Astrocyte of the hippocampus (primary cell): ENCODE measurements at places on chromosomes 3 and 15.

GRCh38 chr3:100526613-100527346 is 34.4 kb downstream of the TMEM45A start:
- no peak for DNase-seq

- DNase-seq = peak; percentile 90
These were observed 485 bp downstream of the CELF6 start for GRCh38 chr15:72319360-72319984.

GRCh38 chr15:59886441-59886840 is 117.7 kb upstream of the FOXB1 start:
- DNase-seq = no peak

DNA sequence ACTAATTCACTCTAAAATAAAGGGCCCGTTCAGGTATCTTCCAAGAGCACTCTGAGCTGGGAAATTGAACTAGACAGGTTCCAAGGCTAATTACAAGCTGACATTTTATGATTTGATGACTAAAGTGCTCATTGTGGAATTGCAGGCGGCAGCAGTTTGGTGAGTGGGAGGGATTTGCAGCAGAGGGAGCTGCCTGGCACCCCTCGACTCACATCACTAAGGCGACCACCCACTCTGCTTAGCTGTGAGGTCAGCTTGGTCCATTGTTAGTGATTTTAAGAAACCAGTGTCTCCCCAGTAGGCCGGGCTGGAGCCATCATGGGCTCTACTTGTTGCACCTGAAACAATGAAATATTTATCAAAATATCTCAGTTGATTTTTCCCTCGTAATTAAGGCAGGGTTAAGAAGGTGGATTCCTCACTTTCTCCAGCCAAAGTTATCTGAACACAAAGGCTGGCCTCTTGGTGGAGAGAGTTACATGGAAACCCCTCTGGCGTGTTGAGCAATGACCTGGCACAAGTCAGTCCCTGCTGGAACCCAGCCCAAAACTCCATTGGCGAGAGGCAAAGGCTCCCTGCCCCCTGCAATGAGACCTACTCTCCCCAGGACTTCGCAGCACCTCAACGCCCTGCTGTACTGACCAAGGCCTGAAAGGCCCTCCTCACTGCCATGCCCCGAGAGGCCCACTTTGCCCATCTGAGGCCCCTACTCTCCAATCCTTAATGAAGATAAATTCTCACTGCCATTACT is 65.0 kb upstream of the ATP2B2 start:
- peak; percentile 45 for DNase-seq

DNA sequence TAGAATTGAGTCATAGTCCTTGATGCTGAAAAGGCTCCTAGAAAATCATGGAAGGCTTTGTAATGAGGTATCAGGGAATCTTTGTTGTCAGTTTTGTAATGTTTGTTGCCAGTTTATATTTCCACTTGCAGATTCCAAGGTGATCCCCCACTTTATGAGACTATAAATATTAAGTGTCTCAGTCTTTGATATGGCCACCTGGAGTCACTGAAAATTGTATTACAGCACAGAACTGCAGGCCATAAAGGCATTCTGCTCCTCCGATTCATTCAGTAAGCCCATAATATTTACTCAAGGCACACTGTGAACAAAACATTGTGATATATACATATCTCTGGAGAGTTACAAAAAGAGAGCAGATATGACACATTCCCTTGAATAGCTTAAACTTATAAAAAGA is 457.8 kb upstream of the ZNF385D start:
- DNase-seq = no peak

DNA sequence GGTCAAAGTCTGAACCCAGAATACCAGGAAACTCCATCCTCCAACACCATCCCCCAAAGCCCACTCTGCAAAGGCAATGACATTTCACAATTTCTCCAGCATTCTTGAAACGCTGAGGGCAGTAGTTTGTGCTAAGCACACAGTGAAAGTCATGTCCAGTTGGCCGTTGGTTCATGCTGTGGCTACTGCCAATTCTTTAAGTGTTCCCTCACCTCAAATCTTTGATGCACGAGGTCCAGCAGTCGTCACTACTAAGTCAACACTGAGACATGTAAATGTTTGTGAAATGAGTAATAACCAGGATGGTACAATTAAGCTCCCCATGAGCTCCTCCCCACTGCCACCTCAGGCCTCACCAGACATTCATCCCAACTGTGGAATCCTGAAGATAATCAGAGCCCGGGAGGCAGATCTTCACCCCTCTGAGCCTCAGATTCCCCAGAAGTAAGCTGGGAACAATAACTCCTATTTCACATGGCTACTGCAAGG is 7.0 kb downstream of the SUCLG2 start:
- peak; percentile 94 for DNase-seq

- no peak for DNase-seq
These were observed 21.3 kb downstream of the TRANK1 start for GRCh38 chr3:36923523-36923943.

- DNase-seq = peak; percentile 75
These were observed 207.1 kb downstream of the TBC1D2B start for GRCh38 chr15:77870195-77871065.

- DNase-seq = no peak
These were observed 934.0 kb downstream of the VGLL3 start for GRCh38 chr3:86056962-86057361.

- DNase-seq = peak; percentile 98
These were observed 91.7 kb downstream of the APBA2 start for GRCh38 chr15:28977377-28978010.

DNA sequence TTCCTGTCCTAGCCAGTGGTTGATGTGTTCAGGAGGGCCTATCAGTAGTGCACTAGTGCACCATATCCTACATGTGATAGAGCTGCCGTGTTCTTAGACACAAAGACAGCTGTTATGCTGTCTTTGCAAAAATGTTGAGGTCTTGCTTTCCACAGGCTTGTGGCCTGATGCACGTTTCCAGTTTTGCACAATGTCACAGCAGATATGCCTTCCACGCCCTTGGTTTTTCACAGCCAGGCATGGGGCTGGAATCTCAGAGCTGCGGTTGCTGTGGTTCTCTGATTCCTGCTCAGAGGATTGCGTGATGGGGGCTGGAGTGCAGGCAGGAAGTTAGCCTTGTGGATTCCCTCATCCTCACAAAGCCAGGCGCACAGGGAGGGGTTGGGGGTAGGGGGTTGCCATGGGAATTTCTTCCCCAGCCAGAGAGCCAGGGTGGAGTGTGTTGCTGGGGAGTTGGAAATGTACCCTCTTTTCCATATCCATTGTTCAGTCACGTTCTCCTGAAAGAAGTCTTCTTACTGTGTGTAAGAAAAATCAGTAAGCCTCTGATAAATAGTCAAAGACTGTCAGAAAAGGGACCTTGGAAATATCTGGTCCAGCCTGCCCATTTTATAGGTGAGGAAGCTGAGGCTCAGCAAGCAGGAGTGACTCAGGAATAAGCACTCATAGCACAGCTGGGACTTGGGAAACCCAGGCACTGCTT is 79.4 kb downstream of the SMAD3 start:
- peak; percentile 89 for DNase-seq

GRCh38 chr3:18027161-18027939 is 284.9 kb upstream of the TBC1D5 start:
- peak; percentile 47 for DNase-seq

- no peak for DNase-seq
These were observed 13.1 kb upstream of the SLC35G2 start for GRCh38 chr3:136805795-136806194.

- no peak for DNase-seq
These were observed 47.9 kb upstream of the ACKR4 start for GRCh38 chr3:132549169-132549568.

- no peak for DNase-seq
These were observed 28.1 kb downstream of the ZNF589 start for GRCh38 chr3:48268936-48269561.

- no peak for DNase-seq
These were observed 35.5 kb downstream of the FBLN2 start for GRCh38 chr3:13584427-13584891.

GRCh38 chr3:49352281-49352680 is 5.9 kb downstream of the GPX1 start:
- DNase-seq = no peak

GRCh38 chr3:161028555-161029153 is 76.5 kb downstream of the B3GALNT1 start:
- peak; percentile 4 for DNase-seq

GRCh38 chr15:68781217-68781616 is 39.5 kb downstream of the ANP32A start:
- DNase-seq = no peak

DNA sequence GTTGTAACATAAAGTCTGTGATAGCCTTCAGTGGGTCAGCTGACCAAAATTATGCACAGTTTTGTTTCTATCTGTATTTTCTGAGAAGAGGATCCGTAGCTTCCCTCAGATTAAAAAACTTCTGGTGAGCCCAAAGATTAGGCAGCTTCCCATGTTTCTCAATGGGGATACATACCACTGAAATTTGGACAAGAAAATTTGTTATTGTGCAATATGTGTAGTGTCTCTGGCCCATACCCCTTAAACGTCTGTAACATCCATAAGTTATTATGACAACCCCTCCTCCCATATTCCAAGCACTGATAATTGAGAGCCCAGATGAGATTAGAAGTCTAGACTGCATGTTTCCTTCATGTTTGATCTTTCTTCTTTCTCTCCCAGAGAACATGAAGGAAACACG is 1.9 kb upstream of the MITF start:
- no peak for DNase-seq

GRCh38 chr15:94324117-94324826 is 92.9 kb downstream of the MCTP2 start:
- peak; percentile 74 for DNase-seq

DNA sequence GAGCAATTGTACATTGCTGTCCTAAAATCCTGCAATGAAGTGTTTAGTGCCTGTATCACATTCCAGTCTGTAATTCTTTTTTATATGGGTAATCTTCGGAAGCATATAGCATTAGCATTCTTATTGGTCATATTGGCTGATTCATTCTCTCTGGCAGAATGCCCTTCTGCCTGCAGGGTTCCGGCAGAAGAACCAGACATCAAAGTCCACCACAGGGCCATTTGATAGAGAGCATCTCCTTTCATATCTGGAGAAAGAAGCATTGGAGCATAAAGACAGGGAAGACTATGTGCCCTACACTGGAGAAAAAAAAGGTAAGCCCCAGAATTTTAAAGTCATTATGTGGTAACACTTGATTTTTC is 39.6 kb downstream of the TMOD3 start:
- DNase-seq = peak; percentile 67

GRCh38 chr3:167691366-167691765 is 37.6 kb upstream of the WDR49 start:
- DNase-seq = no peak

- DNase-seq = peak; percentile 47
These were observed 138.4 kb downstream of the PLCL2 start for GRCh38 chr3:17023006-17023664.

- no peak for DNase-seq
These were observed 12.4 kb upstream of the SEC62 start for GRCh38 chr3:169954142-169954756.

DNA sequence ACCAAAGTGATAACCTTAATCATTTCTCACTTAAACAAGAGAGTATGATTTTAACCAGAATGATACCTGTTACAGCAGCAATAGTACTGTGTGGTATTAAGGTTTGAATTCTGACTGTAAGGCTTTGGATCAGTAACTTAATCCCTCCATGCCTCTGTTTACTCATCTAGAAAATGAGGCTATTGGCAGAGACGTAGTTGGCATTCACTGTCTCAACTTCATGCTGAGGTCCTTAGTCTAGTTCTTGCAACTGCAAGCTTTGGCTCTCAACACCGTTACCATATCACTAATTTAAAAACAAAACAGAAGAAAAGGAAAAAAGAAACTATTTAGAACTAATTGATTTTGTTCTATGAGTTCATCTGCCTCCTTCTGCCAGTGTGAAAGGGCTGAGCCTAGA is 875.4 kb downstream of the MCTP2 start:
- DNase-seq = no peak

DNA sequence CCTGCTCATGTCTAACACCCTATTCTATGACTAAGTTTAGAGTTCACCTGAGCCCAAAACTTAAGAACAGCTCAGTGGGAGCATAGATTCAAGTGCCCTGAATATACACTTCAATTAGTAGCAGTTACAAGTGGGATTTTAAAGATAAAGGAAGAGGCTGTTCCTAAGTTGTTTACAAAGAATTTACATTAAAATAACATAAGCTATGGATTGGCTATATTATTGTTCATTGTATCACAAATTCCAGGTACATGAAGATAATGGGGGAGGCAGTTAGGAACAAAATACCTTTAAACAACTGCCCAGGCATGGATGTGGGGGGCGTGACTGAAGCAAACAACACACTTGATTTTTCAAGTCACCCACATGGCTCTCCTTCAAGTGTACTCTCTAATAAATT is 52.7 kb downstream of the ROPN1B start:
- DNase-seq = no peak

GRCh38 chr3:44991326-44991725 is 15.3 kb downstream of the EXOSC7 start:
- DNase-seq = no peak

DNA sequence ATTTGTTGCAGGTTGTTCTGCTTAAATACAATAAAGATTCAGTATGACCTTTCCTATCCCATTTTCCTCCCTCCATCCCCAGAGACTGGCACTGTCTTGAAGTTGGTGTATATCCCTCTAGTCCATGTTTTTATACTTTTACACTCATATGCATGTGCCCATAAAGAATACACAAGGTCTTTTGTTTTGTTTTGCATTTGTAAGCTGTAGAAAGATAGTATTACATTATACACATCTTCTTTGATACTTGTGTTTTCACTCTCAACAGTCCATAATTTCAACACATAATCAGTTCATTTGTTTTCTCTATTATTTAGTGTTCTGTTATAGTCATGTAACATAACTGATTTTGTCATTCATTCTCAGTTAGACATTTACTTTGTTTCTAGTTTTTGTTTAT is 88.7 kb upstream of the AADACL2 start:
- no peak for DNase-seq

GRCh38 chr15:65796610-65797078 is 4.6 kb upstream of the DENND4A start:
- peak; percentile 50 for DNase-seq

DNA sequence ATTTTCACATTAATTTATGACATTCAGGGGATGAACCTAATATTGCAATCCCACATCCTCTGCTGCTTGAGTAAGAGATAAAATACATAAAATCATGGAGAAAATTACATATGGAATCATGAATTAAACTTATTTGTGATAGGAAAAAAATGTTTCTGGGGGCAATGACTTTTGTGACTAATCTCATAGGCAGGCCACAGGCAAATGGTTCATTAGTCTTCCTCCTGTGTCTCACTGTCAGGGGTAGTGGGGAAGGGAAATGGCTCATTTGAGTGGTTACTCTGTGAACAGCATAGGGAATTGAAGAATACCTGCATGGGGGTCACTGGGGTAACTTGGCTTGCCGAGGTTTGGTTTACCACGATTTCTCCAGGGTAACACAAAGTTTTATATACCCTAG is 72.0 kb downstream of the TFG start:
- DNase-seq = peak; percentile 28

GRCh38 chr15:85128621-85129020 is 147.0 kb downstream of the PDE8A start:
- peak; percentile 9 for DNase-seq

GRCh38 chr3:13768453-13768852 is 111.4 kb downstream of the WNT7A start:
- no peak for DNase-seq

DNA sequence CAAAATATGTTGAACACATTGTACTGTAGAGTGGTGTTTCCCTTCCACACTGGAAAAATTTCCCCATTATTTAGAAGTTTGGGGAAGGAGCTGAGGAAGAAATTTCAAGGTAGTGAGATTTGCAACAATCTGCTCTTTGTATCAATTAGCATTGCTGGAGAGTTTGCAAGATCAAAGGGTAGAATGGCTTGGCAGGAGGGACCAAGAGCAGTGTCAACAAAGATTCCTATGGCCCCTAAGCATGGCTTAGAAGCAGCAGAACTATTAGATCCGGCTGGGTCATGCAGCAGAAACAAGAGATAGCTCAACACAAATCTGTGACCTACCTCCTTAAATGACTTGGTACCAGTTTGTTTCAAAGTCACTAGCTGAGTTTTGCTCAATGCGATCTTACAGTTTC is 175.0 kb downstream of the C3orf38 start:
- DNase-seq = no peak
